ENCODE measurements at places on chromosomes 6 and 20. TPM values are rescaled to one million over a fixed set of nuclear protein-coding genes. Genes with fewer than 3 reads are reported as not detected.

C6orf15 gene
- total RNA-seq: not detected

RPL10A gene
- total RNA-seq: 1,521 TPM

DNA sequence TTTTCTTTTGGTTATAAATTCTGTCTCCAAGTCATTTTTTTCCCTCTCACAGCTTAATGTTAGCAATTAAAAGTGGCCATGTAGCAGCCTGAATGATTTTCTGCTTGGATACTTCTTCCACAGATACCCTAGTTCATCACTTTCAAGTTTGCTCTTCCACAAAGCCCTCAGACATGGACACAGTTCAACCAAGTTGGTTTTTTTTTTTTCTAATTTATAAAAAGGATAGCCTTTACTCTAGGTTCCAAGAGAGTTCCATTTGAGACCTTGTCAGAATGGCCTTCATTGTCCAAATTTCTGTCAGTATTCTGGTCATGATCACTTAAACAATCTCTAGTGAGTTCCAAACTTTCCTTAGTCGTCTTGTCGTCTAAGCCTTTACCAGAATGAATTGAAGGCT, 40.0 kb downstream of the RSPH3 start:
- DNase-seq: no peak

DNA sequence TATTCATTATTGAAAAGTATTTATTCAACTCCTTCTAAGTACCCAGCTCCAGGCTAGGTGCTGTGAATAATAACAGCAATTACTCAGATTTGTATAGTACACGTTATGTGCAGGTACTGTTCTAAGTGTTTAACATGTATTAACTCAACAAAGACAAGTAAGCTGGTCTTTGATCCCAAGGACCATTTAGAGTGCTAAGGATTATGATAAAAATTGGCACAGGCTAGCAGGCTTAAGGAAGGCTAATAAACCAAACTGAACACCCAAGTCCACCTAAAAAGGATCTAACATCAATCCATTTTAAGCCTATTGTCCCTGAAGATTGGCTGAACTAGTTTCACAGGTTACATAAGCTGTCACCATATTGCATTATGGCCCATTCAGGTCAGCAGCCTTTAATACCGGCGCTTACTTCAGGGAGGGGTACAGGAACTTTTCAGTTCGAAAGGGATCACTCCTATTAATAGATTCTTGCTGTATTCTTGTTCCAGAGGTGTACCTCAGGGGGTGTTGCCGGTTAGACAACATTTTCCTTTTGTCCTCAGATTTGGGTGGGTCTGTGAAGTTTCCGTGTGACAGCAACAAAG, 99.0 kb upstream of the GMDS start:
- DNase-seq: no peak

DNA sequence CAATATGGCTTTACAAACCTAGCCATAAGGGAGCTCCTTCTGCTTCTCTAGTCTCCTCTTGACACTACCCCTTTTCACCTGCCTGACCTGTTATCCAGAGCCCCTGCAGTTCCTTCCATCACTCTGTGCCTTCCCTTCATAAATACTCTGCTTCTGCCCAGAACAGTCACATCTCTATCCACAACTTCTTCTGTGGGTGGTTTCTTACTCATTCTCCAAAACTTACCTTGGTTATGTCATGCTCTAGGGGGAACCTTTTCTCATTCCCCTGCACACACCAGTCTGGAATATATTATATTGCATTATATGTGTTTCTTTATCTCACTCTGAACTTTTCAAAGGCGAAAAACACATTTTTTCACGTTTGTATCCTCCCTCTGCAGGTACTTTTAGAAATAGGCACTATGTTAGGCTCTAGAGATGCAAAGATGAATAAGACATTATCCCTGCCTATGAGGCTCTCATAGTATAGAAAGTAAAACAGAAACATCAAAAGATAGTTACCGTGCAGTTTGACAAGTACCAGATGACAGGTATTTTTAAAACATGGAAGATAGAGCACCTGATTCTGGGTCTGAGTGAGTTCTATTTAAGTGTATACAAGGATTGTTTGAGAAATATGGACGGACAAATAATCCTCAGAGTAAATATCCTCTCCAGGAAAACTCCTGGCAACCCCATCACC, 51.5 kb downstream of the AIG1 start:
- DNase-seq: no peak

GRCh38 chr6:68054756-68055155, 580.3 kb upstream of the ADGRB3 start:
- DNase-seq: no peak

GRCh38 chr6:41199552-41200246, 1.2 kb downstream of the TREML2 start:
- no peak for DNase-seq

GRCh38 chr6:15441215-15441868, 195.5 kb downstream of the JARID2 start:
- DNase-seq: peak; percentile 66

- DNase-seq: no peak
Observed at GRCh38 chr6:79404677-79405076, 132.6 kb downstream of the LCA5 start.

- DNase-seq: no peak
Observed at GRCh38 chr6:99471638-99472037, 43.6 kb downstream of the USP45 start.

Measured in H4 (cell line).